HL-60 (cell line): ENCODE measurements at places on chromosomes 1 and 21.

GRCh38 chr1:165933446-165934170 lies 106.2 kb downstream of the UCK2 start:
- DNase-seq, result no peak

DNA sequence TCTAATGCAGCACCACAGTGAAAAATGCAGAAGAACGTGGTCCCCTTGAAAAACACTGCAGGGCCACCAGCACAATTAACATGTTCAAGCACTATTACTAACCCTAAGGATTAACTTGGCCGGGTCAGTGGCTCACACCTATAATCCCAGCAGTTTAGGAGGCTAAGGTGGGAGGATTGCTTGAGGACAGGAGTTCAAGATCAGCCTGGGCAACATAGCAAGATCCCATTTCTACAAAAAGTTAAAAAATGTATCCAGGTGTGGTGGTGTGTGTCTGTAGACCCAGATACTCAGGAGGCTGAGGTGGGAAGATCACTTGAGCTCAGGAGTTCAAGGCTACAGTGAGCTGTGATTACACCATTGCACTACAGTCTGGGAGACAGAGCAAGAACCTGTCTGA lies 2.9 kb downstream of the ARNT start:
- no peak for DNase-seq

- DNase-seq, result no peak
Measured at GRCh38 chr1:48051466-48052126, 54.4 kb upstream of the TRABD2B start.

DNA sequence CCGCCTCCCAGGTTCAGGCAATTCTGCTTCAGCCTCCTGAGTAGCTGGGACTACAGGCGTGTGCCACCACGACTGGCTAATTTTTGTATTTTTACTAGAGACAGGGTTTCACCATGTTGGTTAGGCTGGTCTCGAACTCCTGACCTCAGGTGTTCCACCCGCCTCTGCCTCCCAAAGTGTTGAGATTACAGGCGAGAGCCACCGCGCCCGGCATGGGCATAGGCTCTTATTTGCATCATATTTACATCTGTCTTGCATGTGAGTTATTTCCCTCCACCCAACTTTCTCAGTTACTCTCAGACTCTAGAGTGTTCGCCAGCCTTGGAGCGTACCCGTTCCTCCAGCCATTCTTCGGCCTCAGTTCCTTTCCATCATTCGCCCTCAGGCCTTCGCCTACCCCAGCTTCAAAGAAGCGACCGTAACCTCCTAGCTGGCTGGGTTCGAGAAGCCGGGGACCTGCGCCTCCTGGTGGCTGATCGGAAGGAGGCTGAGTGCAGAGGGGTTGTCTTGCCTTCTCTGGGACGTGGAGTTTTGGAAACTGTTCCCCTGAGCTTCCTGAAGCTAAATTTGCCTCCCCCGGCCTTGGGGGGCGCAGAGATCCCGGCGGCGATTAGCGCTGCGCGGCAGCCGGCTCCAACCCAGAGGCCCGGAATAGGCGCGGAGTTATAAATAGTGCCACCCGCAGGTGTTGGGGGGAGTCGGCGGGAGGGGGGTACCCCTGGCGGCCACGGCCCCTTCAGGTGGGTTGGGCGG lies 3.6 kb upstream of the ZBTB7B start:
- DNase-seq, result peak; percentile 67

DNA sequence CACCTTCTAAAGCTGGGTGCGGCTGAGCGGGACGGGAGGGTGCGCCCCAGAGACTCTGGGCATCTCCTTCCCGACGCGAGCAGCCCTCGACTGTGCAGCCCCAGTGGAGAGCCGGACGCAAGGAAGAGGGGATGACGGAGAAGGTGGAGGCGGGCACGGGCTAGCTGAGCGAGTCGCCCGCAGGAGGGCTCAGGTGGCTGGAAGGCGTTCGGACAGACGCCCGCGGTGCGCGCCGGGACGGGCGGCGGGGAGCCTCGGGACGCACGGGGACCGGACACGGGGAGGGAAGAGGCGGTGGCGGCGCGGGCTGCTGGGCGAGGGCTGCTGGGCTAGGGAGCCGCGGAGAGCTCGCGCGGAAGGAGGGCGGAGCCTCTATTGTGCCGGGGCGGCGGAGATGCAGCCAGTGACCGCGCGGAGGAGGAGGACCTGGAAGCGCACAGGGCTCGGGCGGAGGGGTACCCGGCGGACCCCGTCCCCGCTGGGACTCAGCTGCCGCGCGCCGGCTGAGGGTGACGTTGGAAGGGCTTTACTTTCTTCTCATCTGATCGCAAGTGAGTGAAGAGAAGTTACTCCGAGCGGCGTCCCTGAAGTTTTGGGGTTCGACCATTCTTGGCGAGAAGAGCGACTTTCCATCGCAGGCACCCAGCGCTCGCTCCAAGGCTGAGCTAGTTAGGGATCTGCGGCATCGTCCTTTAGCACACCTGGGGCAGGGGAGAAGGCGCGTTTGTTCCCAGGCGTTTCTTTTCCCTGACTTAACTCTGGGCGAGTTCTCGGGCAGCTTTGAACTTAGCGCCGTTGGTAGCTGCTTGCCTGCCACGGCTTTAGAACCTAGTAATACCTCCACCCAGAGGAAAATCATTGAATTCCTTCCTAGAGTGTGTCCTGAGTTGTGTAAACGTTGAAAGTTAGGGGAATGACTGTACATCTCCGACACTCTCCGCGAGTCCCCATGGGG lies at the start of gene OLFML2B:
Gene OLFML2B, minus strand, starts transcription at position 323 of the 955 bp plus-strand sequence. CDS start 439 bp downstream, outside the sequence.
- no peak for DNase-seq

GRCh38 chr1:6262555-6263420 lies 1.9 kb upstream of the GPR153 start:
- no peak for DNase-seq
